ENCODE measurements at places on chromosomes 7 and 10.

DNA sequence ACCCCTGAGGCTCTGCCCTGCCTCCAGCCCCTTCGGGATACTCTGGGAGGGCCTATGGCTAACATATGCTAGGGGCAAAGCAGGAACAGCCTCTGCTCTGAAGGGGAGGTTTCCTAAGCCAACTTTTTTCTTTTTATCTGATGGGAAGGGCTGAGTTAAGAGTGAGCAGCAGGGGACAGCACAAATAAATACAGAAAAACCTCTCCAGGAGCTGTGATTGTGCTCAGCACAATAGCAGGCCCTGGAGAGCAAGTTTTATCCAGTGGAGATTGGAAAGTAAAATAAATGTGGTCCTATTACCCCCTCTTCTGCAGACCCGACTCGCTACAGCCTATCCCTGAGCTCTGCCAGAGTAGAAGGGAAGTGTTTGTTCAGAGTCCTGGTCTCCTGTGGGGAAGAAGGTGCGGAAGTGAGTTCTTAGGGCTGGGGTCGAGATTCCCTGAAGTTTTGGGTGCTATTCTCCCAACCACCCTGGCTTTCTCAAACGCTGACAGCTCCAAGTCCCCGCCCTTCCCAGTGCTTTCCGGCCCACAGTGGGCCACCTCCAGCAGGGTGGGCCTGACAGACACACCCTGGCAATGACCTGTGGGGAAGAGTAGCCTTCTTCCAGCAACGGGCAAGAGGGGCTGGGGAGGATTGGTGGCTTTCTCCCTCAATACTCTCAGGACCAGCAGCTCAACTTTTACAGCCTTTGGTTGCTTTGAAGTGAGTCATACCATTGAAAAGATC lies 23.0 kb upstream of the AFAP1L2 start:
- no peak for DNase-seq

GRCh38 chr7:11077816-11078215 lies 104.1 kb downstream of the PHF14 start:
- no peak for DNase-seq

GRCh38 chr7:23811540-23811939 lies 101.5 kb downstream of the STK31 start:
- no peak for DNase-seq

DNA sequence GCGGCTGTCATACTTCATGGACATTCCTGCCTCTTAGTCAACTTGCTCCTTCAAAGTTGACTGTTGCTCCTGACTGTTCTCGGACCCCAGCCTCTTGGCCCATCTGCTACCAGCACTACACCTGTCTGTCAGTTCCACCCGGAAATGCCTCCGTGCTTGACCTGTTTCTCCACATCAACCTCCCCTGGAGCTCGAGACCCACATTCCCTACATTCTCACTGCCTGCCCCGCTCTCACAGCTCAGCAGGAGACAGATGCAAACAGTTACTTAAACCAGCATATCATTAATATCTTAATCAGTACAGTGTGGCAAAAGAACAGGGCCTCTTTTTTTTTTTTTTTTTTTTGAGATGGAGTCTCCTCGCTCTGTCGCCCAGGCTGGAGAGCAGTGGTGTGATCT lies 174.3 kb downstream of the NRP1 start:
- no peak for DNase-seq

GRCh38 chr10:103493362-103493915 lies at the start of gene NEURL1:
TSS of gene NEURL1 (plus strand) at chr10:103493705. CDS start at chr10:103494388, 683 bp downstream.
- DNase-seq, result no peak
